ENCODE measurements at places on chromosomes 4 and X. TPM values are rescaled to one million over a fixed set of nuclear protein-coding genes. Genes with fewer than 3 reads are reported as not detected.

DNA sequence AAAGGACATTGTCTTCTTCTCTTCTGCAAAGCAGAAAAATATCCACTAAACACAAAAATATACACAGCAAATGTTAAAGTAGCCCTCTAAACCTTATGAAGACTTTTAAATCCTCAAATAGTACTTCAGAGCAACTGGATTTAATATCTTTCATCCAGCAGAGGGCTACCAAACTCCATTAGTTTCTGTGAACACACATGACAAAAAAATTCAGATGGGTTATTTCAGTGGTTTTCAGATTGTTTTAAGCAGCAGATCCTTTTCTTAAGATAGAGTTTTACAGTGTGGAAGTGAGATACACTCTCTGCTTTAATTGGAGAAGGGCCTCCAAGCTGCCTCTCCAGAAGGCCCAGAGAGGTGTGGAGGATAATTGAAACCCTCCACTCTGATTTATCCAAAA is 56.7 kb downstream of the ANK2 start:
- DNase-seq = no peak

DNA sequence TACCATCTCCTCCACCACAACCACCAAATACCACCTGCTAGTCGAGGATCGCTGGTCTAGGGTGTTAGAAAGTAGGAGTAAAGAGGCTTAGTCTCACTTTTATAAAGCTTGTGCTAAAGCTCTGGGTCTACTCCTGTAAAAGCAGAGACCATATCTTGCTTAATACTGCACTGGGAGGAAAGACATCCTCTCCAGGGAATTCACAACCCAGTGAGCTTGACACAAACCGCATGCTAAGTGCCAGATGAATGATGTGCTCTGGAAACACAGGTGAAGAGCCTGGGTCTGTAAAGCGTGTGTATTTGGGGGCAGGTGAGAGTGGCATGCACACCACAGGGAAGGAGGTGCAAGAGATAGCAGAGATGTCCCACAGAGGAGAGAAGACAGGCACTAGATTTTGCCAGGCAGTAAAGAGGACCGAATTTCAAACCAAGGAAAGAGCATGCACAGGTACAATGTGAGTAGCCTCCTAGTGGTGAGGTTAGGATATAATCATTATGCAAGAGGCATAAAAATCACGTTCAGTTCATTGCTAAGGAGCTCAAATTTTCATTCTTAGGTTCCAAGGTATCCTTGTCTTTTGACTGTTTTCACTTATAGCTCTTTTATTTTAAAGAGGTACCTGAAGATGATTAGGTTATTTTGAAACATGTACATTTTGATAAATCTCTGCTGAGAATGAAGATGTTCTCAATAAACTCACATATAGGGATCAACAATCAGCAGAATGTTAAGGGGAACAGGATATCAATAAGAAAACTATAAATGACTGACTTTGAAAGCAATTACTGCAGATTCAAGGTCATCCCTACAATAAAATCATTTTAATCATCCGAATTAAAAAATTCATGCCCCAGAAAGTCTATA is 20.7 kb downstream of the TAPT1 start:
- no peak for DNase-seq

- no peak for DNase-seq
Observed at GRCh38 chrX:55452833-55453124, 852 bp downstream of the MAGEH1 start.

- DNase-seq = no peak
Observed at GRCh38 chr4:4524364-4524763, 17.5 kb downstream of the STX18 start.

DNA sequence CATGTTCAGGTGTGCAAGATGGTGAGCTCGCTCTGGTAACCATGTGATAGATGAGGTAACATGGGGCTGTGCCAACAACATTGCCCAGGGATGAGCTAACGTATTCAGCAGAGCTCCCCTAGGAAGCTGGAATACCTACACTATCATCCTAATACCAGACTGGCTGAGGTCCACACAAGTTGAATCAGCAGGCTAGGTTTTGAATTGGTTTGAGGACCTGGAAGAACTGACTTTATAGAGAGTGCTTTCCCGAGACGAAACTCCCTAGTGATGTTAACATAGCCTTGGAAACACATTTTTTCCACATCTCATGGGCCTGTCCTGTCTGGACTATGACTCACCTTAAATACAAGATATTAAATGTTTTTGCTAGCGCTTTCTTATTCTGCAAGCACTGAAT is 56.7 kb downstream of the IGFBP7 start:
- no peak for DNase-seq

GRCh38 chr4:1987296-1987695 is 21.5 kb downstream of the NELFA start:
- DNase-seq = no peak

DNA sequence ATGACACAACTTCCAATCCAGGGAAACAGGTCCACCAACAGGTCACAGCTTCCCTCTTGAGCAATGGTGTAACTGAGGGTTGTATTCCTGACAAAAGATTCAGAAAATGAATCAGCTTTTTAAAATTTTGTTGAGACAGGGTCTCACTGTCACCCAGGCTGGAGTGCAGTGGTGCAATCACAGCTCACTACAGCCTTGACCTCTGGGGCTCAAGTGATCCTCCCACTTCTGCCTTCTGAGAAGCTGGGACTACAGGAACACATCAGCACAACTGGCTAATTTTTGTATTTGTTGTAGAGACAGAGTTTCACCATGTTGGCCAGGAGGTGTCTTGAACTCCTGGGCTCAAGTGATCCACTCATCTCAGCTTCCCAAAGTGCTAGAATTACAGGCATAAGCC is 43.7 kb downstream of the SAT1 start:
- no peak for DNase-seq

DNA sequence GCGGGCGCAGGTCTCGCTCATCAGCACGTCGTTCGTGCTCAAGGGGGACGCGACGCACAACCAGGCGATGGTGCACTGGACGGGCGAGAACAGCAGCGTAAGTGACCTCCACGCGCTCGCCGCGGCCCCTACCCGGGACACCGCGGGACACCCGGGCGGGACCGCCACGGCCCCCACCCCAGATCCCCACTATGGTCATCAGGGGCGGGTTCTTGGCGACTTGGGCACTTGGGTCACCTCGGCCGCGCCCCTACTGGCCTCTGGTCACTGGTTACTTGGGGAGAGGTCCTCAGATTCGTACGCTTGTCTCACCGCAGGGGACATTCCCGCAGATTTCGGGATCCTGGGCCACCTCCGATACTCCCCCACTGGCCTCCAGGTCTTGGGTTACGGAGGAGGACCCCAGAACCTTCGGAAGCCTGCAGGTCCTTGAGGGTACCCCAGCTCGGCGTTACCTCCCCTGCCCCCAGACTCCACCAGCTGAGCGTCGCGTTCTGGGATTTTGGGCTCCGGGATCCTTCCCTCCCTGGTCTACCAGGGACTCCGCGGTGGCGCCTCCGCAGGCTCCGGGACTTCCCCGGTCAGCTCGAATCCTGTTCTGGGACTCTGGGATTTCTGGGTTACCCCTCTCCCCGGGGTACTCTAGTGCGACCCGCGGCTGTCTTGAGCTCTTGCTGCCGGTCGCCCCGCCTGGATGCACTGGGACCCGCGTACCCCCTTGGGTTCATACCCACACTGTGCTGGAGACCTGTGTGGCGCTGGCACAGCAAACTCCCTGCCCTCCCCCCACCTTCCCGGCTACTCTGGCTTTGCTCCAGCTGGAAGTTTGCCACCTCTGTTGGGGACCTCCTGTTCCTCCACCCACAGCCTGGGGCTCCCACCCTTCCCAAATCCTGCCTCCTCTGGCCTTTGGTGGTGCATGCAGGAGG is 956 bp downstream of the SORCS2 start:
- DNase-seq = no peak

TMSB15C gene
- total RNA-seq = 0.32 TPM

PLAC8 gene
- total RNA-seq = 1.2 TPM

FOXR2 gene
- total RNA-seq = not detected

CABS1 gene
- total RNA-seq = not detected

CTSO gene
- total RNA-seq = 10.2 TPM

MRPL1 gene
- total RNA-seq = 32.8 TPM

GLOD5 gene
- total RNA-seq = not detected

GPR50 gene
- total RNA-seq = not detected

Data from left cardiac atrium (tissue), 4 donors.